ENCODE measurements at places on chromosomes 16 and 17.
A peak's percentile ranks its signal among the peaks of the same experiment; 100 is the strongest.

DNA sequence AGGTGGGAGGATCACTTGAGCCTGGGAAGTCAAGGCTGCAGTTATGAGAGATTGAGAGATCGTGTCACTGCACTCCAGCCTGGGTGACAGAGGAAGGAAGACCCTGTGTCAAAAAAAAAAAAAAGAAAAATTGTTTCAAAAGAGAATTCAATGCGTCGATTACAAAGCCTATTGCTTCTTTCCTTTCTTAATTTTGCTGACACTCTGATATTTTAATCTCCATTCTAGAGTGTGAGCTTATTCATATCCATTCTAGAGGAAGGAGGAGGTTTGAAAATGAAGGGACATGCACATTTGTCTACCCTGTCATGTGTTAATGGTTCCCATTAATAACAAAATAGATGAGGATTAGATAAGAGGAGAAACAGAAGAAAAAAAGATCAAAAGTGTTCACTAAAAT, 63.1 kb downstream of the PCTP start:
- DNase-seq: no peak

- DNase-seq: no peak
Observed at GRCh38 chr17:78504156-78504925, 72.9 kb downstream of the DNAH17 start.

GRCh38 chr17:79951361-79952264, 84.1 kb downstream of the TBC1D16 start:
- peak; percentile 89 for DNase-seq

DNA sequence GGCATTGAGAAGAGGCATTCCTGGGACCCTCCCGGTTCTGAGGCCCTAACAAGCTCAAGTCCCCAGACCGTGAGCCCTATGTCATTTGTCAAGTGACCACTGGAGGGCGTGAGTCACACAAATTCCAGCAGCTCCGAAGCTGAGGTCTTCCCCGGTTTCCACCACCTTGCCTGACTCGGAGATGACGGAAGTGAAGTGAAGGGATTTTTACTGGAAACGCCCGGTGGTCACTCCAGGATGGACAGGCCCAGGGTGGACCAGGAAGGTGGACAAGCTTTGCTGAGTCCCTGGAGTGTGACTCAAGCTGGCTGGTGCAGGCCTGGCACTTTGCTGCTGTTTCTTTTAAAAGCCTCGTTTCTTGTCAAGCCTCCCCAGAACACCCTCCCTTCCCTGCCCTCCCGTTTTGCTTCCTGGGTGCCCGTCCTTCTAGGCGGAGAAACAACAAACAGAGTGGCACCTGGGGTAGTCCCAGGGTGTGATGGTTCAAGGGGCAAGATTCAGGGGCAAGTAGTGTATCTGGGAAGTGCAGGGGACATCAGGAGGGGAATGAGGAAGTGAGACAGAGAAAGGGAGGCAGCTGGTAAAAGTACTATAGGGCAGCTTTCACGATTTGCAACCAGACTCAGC, 5.3 kb upstream of the NOS2 start:
- DNase-seq: peak; percentile 86

DNA sequence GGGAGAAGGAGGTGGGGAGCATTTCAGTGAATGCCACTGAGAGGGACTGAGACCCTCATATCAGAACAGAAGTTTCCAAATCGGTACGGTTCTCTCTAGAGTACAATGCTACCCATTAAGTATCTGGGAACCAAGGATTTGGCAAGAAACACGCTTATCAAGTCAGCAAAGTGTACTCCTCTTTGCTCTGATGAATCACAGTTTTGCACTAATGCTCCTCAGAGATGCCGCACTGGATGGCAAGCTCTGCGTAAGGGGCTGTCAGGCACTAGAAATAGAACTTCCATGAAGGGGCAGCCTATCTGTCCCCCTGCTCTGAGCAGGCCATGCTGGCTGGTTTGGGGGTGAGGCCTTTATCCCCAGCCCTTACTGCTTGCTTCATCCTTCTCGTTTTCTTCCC, 4.8 kb upstream of the ABCC12 start:
- DNase-seq: no peak

GRCh38 chr16:84356591-84357116, 11.7 kb upstream of the ATP2C2 start:
- DNase-seq: no peak

DNA sequence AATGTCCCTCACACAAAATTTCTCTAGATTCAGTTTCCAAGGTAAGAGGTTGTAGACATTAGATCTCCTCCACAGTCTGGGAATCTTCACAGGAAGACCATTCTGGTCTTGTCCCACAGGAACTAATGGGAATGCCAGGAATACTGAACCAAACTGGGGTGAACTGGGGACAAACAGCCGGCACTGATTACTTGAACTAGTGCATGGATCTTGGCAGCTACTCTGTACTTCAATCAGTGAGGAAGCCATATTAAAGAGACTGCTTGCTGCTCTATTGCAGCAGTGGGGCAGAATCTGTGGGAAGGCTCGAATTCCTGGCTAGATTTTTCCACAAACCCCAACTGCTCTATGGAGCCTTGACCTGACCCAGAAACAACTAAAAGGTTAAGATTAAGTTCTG, 268.9 kb upstream of the AXIN2 start:
- DNase-seq: no peak

- no peak for DNase-seq
Observed at GRCh38 chr16:57411362-57411976, 6.9 kb downstream of the CCL17 start.

DNA sequence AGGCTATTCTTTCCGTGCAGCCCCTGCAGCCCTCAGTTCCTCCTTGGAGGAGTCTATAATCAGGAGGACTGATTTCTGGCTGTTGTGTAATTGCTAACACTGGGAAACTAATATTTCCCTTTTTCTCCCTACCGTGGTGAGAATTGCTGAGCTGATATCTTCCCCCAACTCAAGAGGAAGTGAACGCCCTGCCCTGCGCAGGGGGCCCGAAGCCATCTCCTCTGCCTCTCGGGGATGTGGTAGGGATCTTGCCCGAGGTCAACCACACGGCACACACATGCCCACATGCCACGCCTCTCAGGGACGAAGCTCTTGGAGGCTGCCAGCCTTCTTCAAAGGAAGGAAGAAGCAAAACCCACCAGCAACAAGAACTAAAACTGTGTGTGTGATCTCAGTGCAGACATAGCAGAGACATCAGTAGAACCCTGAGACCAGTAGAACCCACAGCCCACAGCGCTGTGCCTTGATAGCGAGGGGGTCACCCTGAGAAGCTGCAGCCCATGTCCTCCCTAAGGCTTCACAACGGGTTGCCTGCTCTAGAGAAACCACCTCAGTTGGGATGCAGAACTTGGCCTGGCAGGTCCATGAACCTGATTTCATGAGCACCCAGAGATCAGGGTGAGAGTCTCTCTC, 8.9 kb upstream of the ULK2 start:
- DNase-seq: no peak

GRCh38 chr17:49038138-49038537, 41.0 kb downstream of the IGF2BP1 start:
- DNase-seq: no peak

DNA sequence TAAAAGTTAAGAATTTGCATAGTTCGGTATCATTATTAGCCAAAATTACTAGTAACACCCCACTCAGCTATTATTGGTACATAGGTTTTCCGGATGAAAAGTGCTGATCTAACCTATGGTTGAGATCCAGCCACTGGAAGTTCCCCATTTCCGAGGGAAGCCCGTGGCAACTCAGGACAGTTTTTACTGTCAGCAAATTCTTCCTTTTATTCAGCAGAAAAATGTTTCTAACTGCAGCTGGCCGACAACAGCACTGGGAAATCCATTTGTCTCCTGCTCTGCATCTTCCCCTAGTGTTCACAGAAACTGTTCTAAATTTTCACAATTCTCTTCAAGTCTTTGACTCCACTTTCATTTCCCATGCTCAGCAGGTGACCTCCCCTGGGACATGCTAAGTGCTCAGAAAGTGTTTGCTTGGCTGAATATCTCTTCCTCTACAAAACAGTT, 15.5 kb upstream of the MMD start:
- no peak for DNase-seq

- no peak for DNase-seq
Observed at GRCh38 chr16:59907611-59908010, 1173.5 kb upstream of the GOT2 start.

DNA sequence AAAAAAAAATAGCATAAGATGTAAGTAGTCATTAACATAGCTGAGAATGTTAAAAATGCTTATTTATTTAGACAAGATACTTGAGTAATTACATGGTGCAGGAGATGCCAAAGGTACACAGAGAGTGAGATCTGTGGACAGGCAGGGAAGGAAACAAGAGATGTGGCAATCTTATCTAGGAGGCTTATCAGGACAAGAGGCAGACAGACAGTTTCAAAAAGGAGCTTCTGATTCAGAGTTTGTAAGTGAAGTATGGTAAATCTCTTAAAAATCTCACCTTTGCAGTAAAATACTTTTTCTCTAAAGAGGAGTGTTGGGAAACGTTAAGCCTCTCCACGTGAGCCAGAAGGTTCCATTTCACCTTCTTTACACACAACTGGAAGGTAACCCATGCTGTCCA, 19.9 kb upstream of the GHDC start:
- DNase-seq: no peak

GRCh38 chr17:83010206-83011200, 68.9 kb upstream of the METRNL start:
- DNase-seq: peak; percentile 69

DNA sequence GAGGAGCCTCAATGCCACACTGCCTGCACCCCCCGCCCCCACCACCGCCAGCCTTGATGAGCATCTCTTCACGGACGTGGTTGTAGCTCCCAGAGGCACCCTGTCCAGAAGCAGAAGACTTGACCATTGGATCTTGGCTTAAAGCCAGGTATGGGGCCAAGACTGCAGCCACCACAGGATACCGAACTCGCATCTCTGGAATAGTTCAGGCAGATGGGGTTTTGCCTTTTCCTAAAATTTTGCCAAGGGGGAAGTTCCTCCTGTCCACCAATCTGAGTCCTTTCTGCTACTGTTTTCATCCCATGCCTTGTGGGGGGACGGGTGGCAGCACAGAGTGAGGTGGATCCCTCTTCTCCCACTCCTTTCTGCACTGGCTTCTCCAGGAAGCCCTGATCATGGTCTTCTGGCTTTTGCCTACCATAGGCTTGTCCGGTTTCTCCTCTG, 939 bp downstream of the CORO6 start:
- DNase-seq: no peak

DNA sequence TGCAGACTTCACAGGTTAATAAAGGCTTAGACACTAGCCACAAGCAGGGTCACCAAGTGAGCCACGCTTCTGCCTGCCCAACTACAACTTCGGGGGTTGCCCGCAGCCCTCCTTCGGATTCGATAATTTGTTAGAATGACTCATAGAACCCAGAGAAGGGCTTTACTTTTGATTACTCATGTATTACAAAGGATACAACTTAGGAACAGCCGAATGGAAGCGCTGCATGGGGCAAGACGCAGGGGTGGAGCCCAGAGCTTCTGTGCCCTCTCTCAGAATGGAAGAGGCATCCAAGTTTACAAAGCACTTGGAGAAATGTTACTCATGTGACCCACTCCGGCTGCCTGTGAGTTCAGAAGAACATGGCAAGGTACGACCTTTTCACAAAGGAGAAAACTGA, 7.5 kb upstream of the CDH5 start:
- DNase-seq: peak; percentile 19

DNA sequence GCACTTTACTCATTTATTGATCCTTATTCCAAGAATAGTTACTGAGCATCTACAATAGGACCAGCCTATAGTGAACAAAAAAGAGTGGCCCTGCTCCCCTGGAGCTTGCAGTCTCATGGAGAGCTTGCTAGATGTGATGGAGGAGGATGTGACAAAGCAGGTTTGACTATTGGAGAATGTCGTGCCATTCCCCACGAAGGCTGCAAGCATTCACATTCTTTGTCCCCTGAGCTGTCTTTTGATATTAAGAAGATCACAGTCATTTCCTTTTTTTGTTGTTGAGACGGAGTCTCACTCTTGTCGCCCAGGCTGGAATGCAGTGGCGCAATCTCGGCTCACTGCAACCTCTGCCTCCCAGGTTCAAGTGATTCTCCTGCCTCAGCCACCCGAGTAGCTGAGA, 115.0 kb upstream of the ADAMTS18 start:
- no peak for DNase-seq

DNA sequence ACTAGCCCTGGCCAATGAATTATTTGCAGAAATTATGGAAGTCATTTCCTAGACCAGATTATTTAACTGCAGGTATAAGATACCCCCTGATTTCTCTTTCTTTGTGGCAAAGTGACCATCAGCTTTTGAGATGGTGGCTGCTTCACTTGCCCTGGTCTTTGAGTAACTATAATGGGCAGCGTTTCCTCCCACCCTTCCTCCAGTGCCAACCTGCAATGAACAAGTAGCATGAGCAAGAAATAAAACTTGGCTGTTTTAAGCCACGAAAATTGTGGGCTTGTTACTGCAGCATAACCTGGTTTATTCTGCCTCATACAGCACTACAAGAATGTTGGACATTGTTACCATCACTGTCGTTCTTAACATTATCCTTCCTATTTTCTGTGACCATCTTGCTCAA, 105.3 kb downstream of the CYLD start:
- no peak for DNase-seq

- DNase-seq: no peak
Observed at GRCh38 chr17:77995146-77995852, 36.8 kb downstream of the TNRC6C start.

GRCh38 chr16:86925067-86925791, 346.9 kb downstream of the FOXL1 start:
- DNase-seq: peak; percentile 91

- DNase-seq: no peak
Observed at GRCh38 chr16:24983561-24983960, 31.6 kb downstream of the ARHGAP17 start.

GRCh38 chr17:20302246-20302917, 165.0 kb downstream of the LGALS9B start:
- peak; percentile 4 for DNase-seq

- DNase-seq: no peak
Observed at GRCh38 chr16:57732714-57733113, 2.9 kb upstream of the KATNB1 start.

DNA sequence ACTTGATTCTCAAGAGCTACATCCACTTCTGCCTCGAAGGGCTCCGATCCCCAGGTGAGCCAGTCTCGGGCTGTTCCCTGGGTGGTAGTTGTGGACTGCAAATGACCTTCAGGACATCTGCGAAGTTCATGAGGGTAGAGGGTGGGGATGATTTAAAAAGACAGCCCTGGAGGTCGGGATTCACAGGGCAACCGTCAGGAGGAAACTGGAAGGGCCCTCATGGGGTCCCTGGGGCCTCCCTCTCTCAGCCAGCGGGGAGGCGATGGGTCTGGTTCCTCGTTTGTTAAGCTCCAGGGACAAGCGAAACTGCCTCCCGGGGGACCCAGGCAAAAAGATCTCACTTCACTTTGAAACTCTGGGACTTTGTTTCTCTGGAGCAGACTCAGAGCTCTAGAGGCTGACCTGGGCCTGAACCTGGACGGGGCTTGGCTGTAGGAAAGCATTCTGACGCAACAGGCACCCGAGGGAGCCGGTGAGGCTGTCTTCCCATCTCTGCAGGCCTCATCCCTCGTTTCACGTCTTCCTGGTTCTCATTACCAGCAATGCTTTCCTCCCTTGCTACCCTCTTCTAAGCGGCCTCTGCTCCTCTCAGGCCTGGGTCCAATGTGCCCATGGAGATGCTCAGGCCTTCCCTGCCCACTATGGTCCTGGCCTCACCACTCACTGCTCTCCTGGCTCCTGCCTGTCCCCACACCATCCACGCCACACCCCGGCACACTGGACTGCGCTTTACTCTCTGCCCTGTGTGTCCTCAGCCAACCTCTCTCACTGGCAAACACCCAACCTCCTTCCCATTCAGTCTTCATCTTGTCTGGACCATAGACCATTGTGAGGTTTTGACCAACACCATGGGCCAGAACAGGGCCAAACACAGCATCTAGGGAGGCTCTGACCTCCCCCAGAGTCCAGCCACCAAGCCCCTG, 214.2 kb upstream of the TNRC6C start:
- no peak for DNase-seq
